ENCODE measurements at places on chromosomes 12 and 14.

- DNase-seq = no peak
These were observed 24.6 kb downstream of the RIMKLB start for GRCh38 chr12:8722286-8722800.

- peak; percentile 61 for DNase-seq
These were observed 15.8 kb upstream of the CPNE8 start for GRCh38 chr12:38921025-38921677.

- DNase-seq = no peak
These were observed 43.7 kb upstream of the ATP2B1 start for GRCh38 chr12:89752341-89752740.

GRCh38 chr12:46386877-46387629, 14.5 kb upstream of the SLC38A2 start:
- no peak for DNase-seq

GRCh38 chr12:64624035-64624434, 13.7 kb downstream of the RASSF3 start:
- no peak for DNase-seq

DNA sequence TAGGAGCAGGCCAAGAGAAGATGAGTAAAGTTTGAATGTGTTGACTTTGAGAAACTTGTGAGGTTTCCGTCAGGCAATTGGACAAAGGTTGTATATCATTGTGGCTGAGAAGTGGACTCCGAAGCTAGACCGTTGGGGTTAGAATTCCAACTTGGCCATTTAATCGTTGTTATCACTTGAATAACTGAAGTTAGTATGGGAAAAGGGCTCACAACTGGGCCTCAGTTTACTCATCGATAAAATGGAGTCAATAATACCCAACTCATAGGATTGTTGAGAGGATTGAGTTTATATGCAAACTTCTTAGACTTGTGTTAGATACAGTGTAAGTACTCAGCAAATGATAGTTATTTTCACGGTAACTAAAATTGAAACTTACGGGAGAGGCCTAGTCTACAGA, 846 bp downstream of the SLIRP start:
- DNase-seq = no peak

- no peak for DNase-seq
These were observed 23.2 kb downstream of the LGALS3 start for GRCh38 chr14:55152052-55152753.

DNA sequence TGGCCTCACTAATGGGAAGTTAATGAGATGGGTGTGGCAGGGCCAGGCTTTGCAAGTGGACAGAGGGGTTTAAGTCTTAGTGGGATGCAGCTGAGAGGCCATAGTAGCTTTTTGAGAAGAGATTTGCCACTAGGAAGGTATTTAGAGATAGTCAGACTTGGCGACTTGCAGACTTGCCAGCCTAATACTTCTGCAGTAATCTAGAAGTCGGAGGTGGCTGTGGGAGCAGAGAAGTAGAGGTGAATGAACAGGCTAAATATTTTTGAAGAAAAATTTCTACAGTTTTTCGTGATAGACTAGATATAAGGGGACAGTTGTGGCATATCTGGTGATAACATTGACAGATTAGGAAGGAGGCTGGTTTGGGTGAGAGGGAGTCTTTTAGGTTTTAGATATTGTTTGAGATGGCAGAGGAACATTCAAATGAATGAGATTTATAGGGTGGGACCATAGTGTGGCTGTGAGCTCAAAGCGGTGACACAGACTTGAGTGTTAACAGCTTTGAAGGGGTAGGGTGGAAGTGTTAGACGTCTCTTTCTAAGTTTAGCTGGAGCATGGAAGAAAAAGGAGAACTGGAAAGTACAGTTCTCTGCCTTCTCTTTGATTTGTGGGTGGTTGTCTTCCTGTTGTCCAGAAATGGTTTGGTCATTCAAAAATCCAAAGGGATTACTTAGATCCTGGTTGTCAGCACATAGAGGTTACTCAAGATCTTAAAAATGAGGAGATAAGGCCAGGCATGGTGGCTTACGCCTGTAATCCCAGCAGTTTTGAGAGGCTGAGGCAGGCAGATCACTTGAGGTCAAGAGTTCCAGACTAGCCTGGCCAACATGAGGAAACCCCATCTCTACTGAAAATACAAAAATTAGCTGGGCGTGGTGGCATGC, 44.9 kb downstream of the MAPKAPK5 start:
- DNase-seq = no peak

GRCh38 chr14:51487848-51488247, 163.9 kb upstream of the FRMD6 start:
- no peak for DNase-seq

DNA sequence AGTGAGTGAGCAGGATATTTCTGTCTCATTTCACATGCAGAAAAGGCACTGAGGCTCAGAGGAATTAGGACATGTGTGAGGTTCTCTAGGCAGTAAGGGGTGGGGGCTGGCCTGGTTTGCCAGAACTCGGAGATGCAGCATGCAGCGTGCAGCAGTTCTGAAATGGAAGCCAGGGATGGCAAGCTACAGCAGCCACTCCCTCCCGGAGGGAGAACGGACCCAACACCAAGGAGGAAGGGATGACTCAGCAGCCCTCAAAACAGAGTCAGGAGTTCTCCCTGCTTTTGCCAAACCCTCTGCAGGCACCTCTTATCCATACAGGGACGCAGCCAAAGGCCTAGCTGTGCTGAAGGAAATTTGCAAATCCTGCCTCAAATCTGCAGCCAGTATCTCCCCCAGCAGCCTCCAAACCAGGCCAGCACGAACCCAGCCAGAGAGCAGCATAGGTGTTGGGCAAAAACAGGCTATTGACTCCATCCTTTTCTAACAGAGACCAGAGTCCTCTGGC, 10.3 kb upstream of the SERPINA3 start:
- peak; percentile 18 for DNase-seq

- DNase-seq = no peak
These were observed 100.2 kb downstream of the GALC start for GRCh38 chr14:87892763-87893162.

DNA sequence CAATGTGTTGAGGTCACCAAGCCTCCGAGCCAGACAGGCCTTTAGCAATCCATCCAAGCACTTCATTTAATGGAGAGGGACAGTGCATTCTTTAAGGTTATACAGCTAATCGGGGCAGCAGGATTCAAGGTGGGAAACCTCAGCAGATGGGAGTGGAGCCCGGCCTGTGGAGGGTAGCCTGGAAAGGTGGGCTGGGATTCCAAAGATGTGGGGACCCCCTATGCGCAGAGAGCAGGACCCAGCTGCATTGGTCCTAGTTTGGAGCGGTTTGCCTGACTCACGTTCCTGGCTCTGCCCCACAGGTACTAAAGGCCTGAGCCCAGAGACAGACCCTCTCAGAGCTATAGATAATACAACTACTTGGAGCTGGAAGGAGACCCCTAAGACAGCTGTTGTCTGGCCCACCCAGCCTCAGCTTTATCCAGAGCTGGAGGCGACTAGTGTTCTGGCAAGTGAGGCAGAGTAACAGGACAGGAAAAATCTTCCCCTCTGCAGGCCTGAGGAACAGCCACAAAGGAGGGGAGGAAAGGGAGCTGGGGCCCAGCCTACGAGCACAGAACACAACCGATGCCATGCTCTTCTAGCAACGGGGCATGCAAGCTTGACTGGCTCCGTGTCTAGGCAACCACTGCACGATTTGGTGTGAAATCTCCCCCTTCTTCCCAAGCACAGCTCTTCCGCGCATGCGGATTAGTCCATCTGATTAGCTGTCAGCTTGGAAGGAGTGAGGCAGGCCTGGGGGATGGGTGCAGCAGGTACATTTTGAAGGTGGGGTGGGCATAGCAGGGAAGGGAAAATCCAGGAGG, 1.1 kb upstream of the MYH7 start:
- no peak for DNase-seq

- DNase-seq = no peak
These were observed 20.3 kb upstream of the SERPINA6 start for GRCh38 chr14:94343238-94344005.

Data from GOT3 (cell line).